Stimulated activated CD8-positive, alpha-beta memory T cell treated with anti-CD3 and anti-CD28 coated beads, Interleukin-15, amount 100 ng/mL, for 1 hour (primary cell): ENCODE measurements at places on chromosomes 1 and 21.

DNA sequence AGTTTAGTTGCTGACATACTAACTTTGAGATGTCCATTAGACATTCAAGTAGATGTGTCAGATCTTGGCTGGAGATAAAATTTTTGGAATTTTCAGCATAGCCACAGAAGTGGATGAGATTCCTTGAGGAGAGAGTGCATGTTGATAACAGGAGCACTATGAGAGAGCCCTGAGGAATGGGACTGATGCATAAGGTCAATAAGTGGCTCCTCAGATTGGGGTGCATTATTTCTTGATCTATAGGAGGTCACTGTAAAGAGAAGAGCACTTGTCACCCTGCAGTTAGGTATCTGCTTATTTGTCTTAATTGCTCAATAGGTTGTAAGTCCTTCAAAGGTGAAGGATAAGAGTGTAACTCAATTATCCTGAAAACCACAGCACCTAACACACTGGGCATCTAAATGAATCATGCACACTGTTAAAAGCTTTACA, 52.0 kb upstream of the TACSTD2 start:
- DNase-seq: no peak

- DNase-seq: no peak
These were observed 82.1 kb upstream of the F3 start for GRCh38 chr1:94623560-94624148.

DNA sequence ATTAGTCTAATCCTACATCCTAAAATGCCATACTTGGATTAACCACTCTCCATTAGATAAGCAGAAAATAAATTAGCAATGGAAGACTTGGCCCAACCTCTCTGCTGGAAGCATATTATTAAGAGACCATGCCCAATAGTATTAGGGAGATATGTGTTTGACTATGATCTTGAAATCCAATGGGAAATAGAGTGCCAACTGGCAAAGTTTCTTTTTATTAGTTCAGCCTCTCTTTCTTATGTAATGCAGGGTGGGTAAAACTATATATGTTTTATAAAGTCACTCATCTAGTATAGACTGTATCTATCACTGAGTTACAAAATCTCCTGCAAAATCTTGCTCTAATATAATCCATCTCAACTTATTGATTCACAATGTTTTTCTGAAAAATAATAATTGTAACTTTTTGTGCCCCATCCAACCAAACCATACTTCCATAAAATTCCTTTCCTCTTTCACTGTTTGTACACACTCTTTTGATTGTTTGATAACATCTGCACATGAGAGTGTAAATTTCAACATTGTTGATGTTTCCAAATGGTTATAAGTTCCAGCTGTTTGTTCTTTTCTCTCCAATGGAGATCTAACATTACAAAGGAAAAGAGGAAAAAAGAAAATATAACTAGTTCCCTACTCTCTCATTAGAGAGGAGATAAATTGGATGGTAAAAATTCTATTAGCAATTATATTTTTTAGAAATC, 408.1 kb upstream of the ADGRL2 start:
- no peak for DNase-seq

- no peak for DNase-seq
These were observed 436.8 kb downstream of the CAMTA1 start for GRCh38 chr1:7221826-7222694.

DNA sequence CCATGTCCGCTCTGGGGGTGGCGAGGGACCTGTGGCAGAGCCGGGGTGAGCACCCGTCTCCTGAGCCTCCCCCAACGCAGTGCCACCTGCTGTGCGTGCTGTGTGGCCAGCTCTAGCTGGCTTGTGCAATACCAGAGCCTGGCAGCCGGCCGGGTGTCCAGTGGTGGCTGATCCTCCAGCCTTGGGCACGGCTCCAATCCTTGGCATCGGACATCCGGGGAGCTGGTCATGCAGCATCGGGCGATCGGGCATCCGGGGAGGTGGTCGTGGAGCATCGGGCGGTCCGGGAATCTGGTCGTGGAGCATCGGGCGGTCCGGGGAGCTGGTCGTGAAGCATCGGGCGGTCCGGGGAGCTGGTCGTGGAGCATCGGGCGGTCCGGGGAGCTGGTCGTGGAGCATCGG, 8.1 kb downstream of the SLX9 start:
- DNase-seq: no peak

GRCh38 chr21:21921410-21922232, 923.4 kb downstream of the NCAM2 start:
- DNase-seq: no peak

GRCh38 chr1:230283678-230284077, 142.5 kb downstream of the PGBD5 start:
- no peak for DNase-seq

GRCh38 chr1:109821221-109821669, 57.5 kb upstream of the EPS8L3 start:
- no peak for DNase-seq

GRCh38 chr1:179968994-179969919, 14.6 kb downstream of the CEP350 start:
- DNase-seq: no peak

- no peak for DNase-seq
These were observed 14.8 kb upstream of the CASQ2 start for GRCh38 chr1:115783311-115783710.

- DNase-seq: no peak
These were observed 36.0 kb downstream of the PTPRU start for GRCh38 chr1:29272147-29272907.
